ENCODE measurements at places on chromosomes 6 and 20. TPM values are rescaled to one million over a fixed set of nuclear protein-coding genes. Genes with fewer than 3 reads are reported as not detected.

AHCY gene
- total RNA-seq = 254 TPM

FOXQ1 gene
- total RNA-seq = not detected

EDN1 gene
- not detected for total RNA-seq

MRPS18A gene
- 63.8 TPM for total RNA-seq

TMC2 gene
- total RNA-seq = not detected
